Spinal cord (tissue), 10 donors: ENCODE measurements at places on chromosomes 3 and 15. TPM values are rescaled to one million over a fixed set of nuclear protein-coding genes. Genes with fewer than 3 reads are reported as not detected.

CCDC39 gene
- 2.2 TPM for total RNA-seq

CMTM8 gene
- total RNA-seq: 0.89 TPM

FXR1 gene
- total RNA-seq: 188 TPM

NEK11 gene
- total RNA-seq: 42.1 TPM

FMN1 gene
- 4.5 TPM for total RNA-seq

CACNA1D gene
- total RNA-seq: 37.5 TPM

GPX1 gene
- 71.2 TPM for total RNA-seq

GOLGA8M gene
- 0.99 TPM for total RNA-seq
